Type B pancreatic cell (in vitro differentiated cells): ENCODE measurements at places on chromosomes 16 and 17.

DNA sequence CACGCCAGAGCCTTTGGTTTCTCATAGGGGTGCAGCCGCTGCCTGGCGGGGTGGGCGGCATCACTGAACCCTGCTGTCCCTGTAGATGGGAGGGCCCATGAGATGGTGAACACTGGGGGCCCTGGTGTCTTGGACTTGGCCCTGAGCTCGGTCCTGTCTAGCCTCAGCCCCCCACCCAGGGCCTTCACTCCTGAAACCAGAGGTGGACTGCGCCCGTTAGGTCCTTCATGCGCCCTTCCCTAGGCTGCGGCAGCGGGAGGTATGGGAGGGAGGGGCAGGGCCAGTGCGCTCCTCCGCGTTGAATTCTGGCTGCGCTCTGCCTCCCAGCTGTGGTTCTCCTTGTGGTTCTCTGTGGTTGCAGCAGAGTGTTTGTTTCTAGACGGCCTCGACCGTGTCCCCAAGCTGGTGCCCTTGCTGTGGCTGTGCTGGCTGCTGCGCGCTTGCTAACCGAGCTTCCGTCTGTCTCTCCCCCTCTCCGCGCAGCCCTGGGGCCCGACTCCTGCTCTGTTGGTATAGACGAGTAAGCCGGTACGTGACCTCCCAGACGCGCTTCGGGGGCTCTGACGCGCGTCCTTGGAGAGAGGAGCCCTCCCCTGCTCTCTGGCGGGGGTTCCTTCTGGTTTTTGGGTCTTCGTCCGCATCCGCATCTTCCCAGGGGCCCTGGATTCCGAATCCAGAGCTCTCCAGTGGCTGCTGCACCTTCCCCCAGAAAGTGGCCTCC, 7.4 kb upstream of the NUDT16L1 start:
- DNase-seq, result no peak

- no peak for DNase-seq
Measured at GRCh38 chr16:70706948-70707465, 21.2 kb upstream of the MTSS2 start.

- DNase-seq, result no peak
Measured at GRCh38 chr17:9285602-9286427, 264.5 kb downstream of the NTN1 start.

DNA sequence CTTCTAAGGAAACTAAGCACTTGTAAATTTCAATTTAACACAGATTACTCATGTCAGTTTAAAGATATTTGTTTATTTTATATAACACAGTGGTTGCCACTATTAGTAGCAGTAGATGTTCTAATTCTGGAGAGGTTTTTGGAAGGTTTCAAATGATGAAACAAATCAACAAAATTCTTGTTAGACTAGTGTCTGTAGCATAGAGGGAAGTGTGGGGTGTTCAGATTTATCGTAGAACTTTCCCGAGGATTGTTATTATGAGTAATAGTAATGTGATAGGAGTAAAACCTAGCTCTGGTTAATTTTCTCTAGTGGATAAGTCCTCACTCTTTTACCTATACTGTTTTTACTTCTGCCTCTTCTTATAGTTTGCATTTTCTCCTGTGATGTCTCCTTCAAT, 6.3 kb downstream of the GAN start:
- DNase-seq, result no peak

DNA sequence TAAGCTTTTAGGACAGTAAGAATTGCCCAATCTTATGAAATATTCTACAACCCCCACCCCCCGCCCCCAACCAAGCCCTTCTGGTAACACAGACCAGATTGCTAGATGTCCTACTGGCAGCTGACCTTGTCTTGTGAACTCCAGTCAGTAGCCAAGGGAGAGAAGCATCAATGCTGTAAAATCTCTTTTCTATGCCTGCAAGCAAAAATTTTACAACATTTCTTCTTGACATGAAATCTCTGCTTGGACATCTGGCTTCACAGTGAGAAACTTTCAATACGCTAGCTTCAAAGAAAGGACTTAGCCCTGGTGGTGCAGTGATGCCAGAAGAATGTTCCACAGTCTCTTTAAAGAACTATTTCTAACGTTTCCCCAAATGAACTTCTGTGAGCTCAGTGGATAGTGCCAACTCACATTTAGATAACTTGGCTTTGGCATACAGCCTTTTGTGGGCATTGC, 169.3 kb upstream of the AXIN2 start:
- DNase-seq, result no peak

DNA sequence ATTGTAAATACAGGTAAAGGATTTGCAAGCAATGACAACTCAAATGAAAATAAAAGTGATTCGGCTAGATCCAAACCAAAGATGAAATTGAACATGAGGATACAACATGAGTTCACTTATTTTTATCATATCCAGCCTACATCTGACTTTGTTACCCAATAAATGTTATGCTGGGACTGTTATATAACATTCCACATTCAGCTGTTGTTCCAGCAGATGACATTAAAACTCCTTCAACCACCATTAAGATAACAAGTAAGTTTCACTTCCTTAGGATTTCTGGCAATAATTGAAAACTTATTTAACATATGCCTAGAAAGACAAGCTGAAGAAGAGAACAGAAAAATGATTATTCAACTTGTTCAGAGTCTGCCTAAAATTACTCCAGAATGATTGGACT, 729.4 kb downstream of the CDH11 start:
- DNase-seq, result no peak

GRCh38 chr17:27354051-27354490, 60.2 kb downstream of the WSB1 start:
- no peak for DNase-seq
